Stimulated activated CD4-positive, alpha-beta T cell treated with anti-CD3 and anti-CD28 coated beads, TNF-alpha, amount 100 ng/mL, for 24 hours (primary cell): ENCODE measurements at places on chromosomes 2 and 18.

- DNase-seq: no peak
Observed at GRCh38 chr2:224038830-224039079, 331 bp downstream of the SERPINE2 start.

DNA sequence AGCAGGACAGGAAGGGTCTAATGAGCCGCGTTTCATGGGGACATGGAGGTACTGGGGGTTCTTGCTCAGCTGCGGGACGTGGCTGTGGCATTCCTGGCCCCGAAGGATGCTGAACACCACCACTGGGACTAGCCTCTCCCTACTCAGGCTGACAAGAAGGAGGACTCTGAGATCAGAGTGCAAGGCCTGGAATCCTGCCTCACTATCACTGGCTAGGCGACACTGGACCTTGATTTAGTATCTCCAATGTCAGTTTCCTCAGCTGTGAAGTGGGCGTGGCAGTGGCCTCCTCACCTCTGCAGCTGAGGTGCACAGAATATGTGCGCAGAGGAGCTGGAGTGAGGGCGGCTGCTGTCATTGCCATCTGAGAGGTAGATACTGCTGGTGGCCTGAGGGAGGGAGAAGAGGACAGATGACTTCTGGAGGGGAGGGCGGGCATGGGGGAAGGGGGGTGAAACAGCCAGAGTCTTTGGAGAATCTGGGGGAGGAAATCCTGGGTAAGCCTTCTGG lies 157.8 kb upstream of the CAPN13 start:
- no peak for DNase-seq

DNA sequence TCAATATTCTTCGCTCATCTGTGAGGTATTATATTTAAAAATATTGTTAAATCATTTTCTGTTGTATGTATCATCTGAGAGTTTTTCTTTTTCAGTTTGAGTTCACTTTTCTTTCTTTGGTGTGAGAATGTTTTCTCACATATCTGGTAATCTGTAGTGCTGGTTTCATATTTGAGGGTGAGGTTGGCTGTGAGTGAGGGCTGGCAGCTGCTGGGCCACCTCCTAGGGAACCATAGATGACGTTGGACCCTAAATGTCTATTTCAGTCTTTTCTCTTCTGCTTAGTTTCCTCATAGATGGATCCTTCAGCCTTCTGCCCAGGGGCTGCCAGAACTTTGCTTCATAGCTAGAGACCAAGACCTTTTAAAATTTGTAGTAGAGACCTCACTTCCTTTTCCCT lies 33.5 kb downstream of the MGAT5 start:
- no peak for DNase-seq

- no peak for DNase-seq
Observed at GRCh38 chr2:217469203-217469810, 533.5 kb downstream of the TNS1 start.

DNA sequence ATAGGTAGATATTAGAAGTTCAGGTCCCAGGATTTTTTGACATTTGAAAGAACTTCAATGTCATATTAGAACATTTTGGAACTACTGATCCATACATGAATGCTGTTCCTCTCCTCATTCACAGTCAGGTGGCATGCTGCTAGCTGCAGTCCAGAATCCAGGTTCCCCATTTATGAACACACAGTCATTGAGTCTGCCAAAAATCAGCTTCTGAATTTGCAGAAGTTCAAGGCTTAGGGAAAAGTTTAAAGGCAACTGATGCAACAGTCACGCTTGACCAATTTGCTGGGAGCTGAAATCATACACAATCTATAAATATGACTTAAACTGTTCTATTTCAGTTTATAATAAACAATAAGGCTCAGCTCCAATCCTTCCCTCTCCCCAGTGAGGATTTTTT lies 17.3 kb upstream of the TTR start:
- no peak for DNase-seq

- no peak for DNase-seq
Observed at GRCh38 chr18:8247700-8248099, 361.5 kb upstream of the RAB12 start.

GRCh38 chr2:181234487-181234891 lies 222.7 kb upstream of the ITGA4 start:
- DNase-seq: no peak

- no peak for DNase-seq
Observed at GRCh38 chr2:105324732-105325131, 4.8 kb downstream of the TGFBRAP1 start.

DNA sequence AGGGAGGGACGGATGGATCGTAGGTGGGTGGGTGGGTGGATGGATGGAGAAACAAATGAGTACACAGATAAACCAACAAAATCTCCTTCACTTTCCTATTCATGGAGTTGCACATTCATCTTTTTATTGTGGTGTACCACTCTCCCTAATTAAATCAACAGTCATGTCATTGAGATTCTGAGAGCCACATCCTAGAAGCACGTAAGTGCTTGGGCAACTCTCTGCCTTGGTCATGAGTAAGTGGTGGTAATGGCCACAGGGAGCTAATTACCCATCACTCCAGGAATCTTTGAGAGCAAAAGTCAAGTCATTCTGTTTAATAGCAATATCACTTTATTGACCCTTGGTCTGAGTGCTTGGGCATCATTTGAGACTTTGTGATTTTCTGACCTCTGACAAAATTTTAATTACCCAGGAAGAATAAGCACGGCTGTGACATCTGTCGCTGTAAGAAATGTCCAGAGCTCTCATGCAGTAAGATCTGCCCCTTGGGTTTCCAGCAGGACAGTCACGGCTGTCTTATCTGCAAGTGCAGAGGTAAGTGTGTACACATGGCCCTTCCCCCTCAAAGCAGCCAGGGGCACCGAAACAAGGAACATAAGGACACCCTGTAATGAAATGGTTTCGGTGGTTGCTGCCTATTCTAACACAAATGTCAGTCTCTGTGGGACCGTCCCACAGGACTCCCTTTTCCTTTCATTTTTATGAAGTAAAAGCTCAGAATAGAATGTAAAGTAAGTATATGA lies 85.9 kb downstream of the FEZ2 start:
- DNase-seq: no peak

DNA sequence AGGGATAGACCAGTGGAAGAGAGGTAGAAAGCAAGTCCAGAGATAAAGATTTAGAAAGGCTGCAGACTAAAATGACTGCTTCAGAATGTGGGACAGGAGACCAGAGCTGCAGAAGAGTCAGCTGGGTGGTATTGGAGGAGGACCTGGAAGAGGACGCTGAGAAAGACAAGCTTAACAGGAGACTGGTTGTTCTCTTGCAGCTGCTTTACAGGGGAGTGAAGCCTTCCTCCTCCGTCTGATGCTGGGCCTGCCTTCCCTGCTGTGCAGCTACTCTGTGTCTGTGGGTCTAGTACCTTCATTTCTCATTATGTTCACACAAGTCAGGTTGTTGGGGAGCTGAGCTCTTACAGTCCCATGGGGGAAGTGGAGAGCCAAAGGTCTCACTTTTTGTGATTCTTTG lies 35.7 kb downstream of the SPATS2L start:
- no peak for DNase-seq

DNA sequence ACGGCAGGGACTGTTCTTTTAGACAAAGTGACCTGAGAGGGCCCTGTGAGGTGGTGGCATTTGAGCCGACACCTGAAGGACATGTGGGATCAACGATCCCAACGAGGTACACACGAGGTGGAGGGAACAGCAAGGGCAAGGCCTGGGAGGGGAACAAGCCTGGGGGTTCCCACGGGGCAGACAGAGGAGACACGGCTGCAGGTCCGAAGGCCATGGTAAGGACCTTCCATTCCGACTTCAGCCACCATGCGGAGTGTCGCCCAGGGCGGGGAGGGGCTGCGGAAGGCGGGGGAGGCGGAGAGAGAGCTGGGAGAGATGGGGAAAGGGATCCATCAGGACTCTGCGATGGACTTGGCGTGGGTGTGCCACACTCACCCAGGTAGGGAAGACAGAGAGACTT lies 151.8 kb downstream of the HDAC4 start:
- DNase-seq: no peak

DNA sequence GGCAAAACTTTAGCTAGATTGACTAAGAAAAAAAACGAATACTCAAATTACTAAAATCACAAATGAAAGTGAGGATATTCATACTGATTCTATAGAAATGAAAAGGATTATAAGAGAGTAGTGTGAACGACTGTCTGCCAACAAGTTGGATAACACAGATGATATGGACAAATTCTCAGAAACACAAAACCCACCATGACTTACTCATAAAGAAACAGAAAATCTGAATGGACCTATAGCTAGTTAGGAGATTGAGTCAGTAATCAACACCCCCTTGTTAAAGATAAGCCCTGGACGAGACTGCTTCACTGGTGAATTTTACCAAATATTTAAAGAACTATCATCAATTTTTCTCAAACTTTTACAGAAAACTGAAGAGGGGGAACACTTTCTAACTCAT lies 108.8 kb upstream of the TMEM200C start:
- DNase-seq: no peak

- DNase-seq: no peak
Observed at GRCh38 chr2:122239440-122239839, 484.0 kb downstream of the TSN start.

DNA sequence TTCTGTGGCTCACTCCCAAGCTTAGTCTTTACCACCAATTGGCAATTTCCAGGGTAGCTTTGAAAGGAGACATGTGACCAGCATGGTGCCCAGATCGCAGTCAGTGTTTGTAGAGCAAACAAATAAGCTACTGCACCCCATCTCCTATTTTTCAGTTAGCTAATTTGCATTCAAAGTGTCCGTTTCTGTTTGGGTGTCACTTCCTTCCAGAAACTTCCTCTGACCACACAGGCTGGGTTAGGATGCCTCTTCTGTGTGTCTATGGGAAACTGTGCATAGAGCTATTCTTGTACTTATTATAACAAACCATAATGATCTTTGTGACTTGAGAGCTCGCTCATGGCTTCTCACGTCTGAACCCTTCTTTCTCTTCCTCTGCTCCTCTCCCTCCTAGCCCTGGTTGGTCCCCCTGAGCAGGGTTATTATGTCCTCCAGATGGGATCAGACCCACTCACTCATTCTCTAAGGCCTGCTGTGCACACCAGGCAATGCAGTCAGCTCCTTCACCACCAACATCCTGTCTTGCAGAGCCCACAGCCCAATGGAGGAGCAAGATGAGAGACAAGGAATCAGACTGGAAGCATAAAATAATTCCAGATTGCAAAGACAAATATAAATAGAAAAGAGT lies 101.2 kb upstream of the ALK start:
- no peak for DNase-seq
